HL-60 (cell line): ENCODE measurements at places on chromosomes 12 and 14.

- DNase-seq = no peak
These were observed 75.1 kb downstream of the IRF2BPL start for GRCh38 chr14:76953311-76953945.

DNA sequence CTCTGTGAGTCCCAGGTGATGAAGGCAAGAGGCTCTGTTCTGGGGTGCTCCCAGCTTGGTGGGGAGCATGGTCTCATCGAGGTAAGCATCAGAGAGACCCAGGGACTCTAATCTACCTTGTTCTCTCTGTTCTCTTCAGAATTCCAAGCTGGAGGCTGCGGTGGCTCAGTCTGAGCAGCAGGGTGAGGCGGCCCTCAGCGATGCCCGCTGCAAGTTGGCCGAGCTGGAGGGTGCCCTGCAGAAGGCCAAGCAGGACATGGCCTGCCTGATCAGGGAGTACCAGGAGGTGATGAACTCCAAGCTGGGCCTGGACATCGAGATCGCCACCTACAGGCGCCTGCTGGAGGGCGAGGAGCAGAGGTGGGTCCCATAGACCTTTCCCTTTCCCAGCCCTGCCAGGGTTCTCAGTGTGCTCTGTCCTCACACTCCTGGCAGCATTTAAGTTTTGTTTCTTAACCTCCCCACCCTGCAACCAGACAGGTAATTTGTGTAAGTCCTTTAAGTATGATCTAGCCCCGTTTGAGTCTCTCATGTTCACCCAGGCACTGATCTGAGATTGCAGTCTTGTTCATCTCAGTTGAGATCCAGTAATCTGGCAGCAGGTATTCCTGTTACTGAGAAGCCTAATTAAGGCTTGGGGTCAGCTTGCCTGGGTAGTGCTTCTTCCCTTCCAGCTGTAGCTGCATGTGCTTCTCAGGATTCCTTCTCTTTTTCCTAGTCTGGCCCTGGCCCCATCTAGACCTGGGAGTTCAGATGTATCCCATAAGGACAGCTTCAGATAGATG, 14.8 kb upstream of the KRT81 start:
- no peak for DNase-seq

DNA sequence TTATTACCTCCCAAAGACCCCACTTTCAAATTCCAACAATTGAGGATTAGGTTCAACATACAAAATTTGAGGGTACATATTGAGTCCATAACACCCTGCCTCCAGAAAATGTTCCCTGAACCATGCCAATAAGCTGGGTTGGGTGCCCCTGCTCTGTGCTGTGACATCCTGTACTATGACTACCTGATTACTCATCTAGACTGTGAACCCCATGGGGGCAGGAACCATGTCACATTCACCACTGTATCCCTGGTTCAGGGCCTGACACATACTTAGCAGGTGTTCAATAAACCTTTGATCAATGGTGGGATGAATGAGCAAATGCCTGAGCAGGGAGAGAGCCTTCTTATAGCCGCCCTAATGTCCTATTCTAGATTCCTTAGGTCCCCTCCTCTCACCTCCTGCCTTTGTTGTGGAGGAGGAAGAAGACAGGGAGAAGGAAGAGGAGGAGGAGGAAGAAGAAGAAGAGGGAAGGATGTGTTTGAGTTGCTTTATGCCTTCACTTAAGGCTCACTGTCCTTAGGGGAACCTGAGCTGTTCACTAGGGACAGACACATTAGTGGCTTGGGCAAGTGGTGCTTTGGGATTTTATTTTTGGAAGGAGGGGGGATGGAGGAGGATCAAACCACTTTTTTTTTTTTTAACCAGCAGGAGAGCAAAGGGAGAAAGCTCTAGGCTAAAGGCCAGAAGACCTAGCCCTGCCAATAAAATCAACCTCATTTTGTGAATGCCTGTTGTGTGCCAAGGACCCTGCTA, 21.3 kb downstream of the GPR68 start:
- DNase-seq = no peak

DNA sequence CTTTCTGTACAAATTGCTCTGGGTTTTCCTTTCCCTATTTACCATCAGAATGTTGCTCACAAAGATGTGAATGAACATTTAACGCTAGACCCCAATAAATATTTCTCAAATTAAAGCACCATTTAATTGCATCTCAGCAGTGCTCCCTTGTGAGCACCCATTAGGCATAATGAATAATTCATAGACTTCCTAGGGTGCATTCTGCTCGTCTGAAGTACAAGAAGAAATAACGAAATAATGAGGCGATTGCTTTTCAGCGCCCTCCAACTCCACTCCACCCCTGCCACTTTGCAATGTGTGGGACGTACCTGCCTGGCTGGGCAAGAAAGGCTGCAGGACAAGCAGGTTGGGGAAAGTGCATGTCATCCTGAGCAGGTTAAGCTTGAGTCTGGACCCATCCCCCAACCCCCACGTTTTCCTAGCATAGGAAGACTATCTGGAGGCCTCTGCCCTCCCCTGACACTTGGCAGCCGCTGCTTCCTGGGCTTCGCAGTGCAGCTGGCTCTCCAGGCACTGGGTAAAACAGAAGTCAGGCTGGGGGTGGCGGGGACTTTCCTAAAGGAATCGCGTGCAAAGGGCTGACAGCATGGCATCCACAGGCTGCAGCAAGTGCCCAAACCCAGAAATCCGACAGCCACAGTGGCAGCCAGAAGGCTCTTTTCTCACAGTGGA, 253.7 kb downstream of the DUSP6 start:
- DNase-seq = no peak

GRCh38 chr12:13024531-13024916, 19.7 kb upstream of the FAM234B start:
- no peak for DNase-seq

GRCh38 chr14:93090826-93091555, 24.7 kb downstream of the ITPK1 start:
- no peak for DNase-seq

DNA sequence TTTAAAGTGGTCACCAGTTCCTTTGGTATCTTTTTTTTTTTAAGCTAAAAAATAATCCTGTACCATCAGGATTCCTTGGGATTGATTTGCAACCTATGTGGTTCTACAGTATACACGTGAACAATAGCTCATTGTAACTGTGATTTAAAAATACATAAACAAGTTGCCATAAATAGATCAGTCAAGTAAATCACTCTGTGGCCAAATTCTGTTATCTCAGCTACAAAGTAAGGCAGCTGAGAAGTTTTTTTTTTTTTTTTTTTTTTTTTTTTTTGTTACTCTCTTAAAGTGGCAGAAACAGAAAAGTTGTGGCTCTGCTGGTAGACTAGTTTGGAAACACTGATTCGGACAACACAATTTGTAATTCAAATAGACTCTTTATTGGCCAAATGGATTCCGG, 104.5 kb downstream of the PRICKLE1 start:
- no peak for DNase-seq

- no peak for DNase-seq
These were observed 251.5 kb upstream of the LMO3 start for GRCh38 chr12:16857456-16857923.

DNA sequence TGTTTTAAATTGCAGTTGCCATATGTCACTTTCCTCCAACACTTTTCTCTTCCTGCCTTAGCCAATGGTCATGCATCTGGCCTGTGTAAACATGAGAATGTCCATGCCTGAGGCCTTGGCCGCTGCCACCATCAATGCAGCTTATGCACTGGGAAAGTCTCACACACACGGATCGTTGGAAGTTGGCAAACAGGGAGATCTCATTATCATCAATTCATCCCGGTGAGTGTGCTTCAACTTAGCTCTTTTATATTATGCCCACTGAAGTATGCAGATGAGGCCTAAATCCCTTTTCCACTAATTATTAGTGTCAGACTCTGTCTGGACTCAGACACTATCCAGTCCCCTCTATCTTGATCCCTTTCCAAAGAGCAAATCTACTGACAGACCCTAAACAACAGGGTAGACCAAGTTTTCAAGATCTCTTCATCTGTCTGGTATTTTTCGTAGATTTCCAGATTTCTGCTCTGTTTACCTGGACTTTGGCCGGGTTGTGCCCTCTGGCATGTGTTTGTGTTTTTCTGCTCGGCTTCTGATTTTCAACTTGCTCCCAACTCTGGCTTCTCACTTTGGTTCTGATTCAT, 23.2 kb downstream of the AMDHD1 start:
- DNase-seq = no peak

GRCh38 chr12:40942326-40942725, 245.8 kb upstream of the PDZRN4 start:
- no peak for DNase-seq

DNA sequence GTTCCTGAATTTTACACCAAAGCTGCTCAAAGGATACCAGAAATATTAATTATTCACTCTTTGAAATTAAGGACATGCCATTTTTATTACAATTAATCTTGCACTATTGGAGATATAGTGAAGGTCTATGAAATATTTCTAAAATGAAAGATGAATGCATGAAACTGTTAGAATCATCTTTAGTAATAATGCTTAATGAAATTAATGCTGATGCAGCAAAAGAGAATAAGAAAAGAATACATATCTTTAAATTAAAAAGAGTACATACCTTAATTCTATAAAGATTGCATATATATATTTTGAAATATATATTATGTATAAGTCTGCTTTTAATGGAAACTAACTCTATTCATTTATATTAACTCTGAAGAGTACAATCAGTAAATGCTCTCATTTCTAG, 236.0 kb downstream of the ALX1 start:
- no peak for DNase-seq

DNA sequence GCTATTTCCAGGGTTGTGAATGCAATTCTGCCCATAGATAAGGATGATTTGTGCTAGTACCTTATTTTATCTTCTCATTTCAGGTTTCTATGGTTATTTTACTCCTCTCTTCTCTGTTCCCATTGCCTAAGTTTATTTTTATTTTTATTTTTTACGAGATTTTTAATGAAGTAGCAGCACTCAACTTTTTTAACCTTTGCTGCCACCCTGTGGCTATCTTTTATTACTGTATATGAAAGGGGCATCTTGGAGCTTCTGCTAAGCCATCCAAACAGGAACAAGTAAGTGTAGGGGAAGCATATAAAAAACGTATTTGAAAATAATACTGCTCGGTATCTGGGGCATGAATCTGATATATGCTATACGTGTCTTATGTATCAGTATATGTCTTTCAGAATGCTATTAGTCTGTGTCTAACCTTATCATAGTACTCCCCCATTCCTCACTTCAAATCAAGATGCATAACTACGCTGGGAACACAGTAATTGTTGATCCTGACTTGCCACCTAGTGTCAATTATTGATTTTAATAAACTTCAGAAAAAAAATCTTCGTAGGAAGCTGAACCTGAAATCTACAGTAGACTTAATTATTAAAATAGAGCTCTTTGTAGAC, 60.3 kb downstream of the KLRG1 start:
- DNase-seq = peak; percentile 47

DNA sequence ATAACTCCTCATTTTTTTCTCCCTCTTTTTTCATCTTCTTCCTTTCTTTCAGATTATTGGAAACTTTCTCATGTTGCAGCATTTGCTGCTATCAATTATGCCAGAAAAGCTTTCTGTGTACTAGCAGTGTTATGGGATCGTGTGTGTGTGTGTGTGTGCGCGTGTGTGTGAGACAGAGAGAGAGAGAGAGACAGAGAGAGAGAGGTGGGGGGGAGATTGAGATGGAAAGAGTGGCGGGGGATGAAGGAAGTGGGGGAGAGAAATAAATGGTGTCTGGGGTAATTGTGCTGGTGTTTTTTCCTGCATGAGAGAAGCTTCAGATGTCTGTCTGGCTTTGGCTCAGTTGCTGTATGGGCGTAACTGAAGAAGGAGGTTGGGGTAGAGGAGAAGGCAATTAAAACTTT, 268.9 kb downstream of the RAD51B start:
- DNase-seq = no peak

DNA sequence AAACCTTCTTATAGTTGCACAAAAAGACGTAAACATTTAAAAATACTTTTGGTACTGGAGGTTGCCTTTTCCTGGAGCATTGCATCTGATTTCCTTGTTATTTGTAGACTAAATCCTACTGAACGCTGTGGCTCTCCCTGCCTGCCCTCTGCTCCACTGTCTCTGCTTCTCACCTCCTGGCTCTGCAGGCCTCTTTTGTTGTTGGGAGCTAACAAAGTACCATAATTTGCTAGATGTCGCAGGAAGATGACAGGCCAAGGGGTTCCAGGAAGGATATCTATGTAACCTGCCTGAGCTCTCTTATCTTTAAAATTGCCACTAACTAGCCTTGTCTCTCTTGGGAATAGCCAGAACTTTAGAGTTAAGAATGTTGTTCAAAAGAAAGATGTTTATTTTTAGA, 21.4 kb downstream of the SYNE2 start:
- no peak for DNase-seq
